Activated T-helper 17 cell treated with anti-CD3 and anti-CD28 coated beads, Interleukin-2, amount 50 U/mL, for 72 hours (primary cell): ENCODE measurements at places on chromosomes 5 and 9.

DNA sequence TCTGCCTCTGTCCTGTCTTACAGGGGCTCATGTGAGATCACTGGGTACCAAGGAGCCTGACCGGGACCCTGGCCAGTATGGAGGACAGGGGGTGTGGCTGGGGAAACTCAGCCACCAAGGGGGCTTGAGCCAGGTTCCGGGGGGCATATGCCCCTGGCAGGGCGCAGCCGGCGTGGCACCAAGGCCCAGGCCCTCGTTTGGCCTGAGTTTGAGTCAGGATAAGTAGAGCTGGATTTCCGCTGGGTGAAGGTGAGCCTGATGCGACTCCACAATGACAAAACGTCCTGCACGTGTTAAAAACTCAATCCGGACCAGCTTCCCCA lies 616 bp upstream of the TSPAN17 start:
- ATAC-seq, result peak; percentile 12

- ATAC-seq, result no peak
Observed at GRCh38 chr9:93397661-93398373, 53.7 kb upstream of the FAM120A start.

- no peak for ATAC-seq
Observed at GRCh38 chr5:180623411-180623834, 26.0 kb downstream of the FLT4 start.

GRCh38 chr5:37495668-37496347 lies 116.7 kb downstream of the WDR70 start:
- no peak for ATAC-seq

GRCh38 chr5:88702332-88702731 lies 180.7 kb downstream of the MEF2C start:
- no peak for ATAC-seq

- no peak for ATAC-seq
Observed at GRCh38 chr5:119383008-119383407, 27.2 kb downstream of the TNFAIP8 start.
